ENCODE measurements at places on chromosomes 3 and 15. TPM values are rescaled to one million over a fixed set of nuclear protein-coding genes. Genes with fewer than 3 reads are reported as not detected.

DNA sequence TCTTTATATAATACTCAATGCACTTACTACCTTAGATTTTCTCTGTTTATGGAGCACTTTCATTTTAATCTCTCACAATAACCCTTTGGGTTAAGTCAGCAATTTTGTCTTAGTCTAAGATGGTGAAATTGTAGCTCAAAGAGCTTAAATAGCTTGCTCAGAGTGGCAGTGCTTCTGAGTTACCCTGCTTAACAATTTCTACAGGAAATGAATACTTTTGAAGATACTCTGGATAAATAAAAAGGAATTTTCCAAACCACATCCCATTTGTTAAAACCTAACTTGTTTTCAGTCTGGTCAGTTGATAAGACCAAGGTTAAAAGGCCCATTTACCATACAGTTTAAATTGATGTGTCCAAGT, 37.2 kb downstream of the HMG20A start:
- no peak for DNase-seq

GRCh38 chr3:38226273-38226672, 39.3 kb upstream of the SLC22A13 start:
- no peak for DNase-seq

- no peak for DNase-seq
Measured at GRCh38 chr3:24067483-24067882, 122.4 kb downstream of the NR1D2 start.

The CEP63 gene
- total RNA-seq: 42.4 TPM

The EFCC1 gene
- not detected for total RNA-seq

DNA sequence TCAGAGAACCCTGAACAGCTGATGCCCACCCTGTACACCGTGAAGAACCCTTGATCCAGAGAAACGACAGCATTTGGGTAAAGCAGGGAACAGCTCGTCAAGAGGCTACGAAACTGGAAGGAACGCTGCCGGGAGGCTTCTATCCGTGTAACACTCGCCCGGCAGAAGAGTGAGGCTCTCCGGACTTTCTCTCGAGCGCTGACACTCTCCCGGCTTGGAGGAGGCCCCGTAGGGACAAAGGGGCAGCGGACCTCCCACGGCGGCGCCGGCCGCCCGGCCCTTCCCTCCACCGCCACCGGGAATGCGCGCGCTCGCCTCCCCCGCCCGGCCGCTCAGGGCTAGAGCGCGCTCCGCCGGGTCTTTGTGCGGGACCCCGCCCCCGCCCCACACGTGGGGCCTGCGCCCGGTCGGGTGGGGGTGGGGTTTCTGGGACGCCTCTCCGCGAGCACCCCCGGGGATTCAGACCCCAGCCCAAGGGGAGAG, 1.7 kb downstream of the HYAL2 start:
- peak; percentile 97 for DNase-seq

The IL5RA gene
- total RNA-seq: not detected

DNA sequence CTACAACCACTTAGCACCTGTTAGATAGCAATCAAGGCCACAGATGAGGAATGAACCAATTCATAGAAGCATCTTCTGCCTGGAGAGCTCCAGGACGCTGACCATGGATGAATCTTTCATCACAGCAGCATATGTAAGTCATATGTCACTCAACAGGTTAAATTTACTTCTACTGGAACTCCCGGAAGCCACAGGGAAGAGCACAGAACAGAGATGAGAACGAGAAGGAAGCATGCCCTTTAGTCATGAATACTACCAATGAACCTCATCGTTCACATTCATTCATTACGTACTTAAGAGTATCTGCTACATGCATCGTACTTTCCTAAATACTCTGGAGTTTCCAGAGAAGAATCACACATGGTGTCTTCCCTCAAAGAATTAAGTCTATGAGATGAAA, 192.8 kb downstream of the STT3B start:
- no peak for DNase-seq

GRCh38 chr3:46266598-46266997, 24.3 kb downstream of the CCR3 start:
- no peak for DNase-seq

DNA sequence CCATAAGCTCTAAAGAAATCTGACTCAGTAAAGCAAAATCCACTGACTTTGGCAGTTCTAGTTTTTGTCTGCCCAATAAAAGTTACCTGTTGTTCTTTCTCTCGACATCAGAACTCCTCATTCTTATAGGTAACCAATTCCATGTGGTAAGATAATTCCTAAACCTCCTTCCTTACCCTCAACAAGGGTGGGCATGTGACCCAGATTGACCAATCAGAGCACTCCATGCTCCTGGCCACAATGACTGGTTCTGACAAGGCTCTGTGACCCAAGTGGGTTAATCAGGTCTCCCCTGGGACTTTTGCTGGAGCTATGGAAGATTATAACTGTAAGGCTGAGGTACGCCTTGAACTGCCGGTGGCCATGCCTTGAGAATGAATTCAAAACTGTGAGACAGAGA, 31.7 kb downstream of the LINS1 start:
- DNase-seq: no peak

DNA sequence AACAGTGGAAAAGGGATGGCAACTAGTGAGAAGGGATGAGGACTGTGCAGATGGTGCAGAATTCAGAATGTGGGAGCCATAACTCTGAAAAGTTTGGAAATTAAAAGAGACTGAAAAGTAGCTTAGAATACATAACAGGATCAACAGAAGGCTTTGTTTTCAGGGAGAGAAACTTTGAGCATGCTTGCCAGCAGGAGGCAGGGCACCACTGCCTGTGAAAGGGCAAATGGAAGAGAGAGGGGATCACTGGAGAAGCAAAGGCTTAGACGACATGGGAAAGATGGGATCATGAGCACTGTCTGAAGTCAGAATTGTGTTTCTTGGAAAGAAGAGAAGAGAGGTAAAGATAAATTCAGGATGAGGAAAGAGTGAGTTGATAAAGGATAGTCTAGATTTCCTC, 99.6 kb downstream of the ABI3BP start:
- peak; percentile 59 for DNase-seq

The ADPRH gene
- total RNA-seq: 8.3 TPM

GRCh38 chr15:39239562-39239961, 341.3 kb upstream of the THBS1 start:
- DNase-seq: no peak

The LRRC31 gene
- total RNA-seq: not detected

DNA sequence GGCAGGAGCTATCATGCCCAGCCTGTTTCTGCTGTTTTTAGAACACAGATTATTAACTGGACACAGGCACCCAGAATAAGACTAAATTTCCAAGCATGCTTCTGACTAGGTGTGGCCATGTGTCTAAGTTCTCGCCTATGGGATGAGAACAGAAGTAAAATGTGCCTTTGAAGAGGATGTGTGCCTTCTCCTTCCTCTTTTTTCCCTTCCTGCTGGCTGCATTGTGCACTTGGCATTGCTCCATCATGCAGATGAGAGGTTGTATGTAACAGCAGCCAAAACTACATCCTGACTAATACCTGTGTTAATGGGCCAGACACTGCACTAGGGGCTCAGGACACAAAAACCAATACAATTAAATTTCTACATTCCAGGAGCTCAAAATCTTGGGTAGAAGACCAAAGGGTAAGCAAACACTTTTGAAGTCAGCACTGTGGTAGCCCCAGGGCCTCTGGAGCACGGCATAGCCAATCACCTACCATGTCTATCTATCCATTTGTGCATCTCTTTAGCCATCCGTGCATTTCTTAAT, 40.9 kb upstream of the RNU6-1 start:
- no peak for DNase-seq

The CPNE4 gene
- not detected for total RNA-seq

The SHC4 gene
- 1.5 TPM for total RNA-seq

DNA sequence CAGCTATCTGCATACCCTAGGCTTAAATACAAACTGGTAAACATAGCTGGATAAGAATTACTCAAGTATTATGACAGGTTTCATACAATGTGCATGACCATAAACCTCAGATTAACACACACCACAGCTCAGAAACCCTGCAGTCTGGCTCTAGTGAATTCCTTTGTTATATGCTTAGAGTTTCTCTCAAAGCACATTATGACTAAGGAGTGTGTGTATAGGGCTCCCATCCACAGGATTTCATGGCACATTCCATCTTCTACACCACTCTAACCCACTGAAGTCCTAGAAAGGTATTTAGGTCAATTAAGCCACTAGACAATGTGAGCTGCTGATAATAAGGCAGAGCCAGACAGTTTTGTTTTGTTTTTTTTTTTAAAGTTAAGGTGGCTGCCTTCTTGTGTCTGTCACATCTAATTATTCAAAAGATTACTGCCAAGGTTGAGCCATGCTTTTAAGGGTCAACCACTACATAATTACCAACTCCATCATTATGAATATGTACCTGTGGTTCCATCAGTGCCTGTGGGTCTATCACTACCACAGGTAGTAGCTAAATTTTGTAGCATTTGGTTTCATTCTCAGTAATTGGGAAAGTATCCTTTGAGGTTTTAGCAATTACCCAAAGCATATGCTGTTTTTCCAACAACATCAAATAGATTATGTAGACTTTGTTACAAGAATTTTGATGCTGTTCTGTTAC, 107.0 kb downstream of the ALCAM start:
- no peak for DNase-seq

DNA sequence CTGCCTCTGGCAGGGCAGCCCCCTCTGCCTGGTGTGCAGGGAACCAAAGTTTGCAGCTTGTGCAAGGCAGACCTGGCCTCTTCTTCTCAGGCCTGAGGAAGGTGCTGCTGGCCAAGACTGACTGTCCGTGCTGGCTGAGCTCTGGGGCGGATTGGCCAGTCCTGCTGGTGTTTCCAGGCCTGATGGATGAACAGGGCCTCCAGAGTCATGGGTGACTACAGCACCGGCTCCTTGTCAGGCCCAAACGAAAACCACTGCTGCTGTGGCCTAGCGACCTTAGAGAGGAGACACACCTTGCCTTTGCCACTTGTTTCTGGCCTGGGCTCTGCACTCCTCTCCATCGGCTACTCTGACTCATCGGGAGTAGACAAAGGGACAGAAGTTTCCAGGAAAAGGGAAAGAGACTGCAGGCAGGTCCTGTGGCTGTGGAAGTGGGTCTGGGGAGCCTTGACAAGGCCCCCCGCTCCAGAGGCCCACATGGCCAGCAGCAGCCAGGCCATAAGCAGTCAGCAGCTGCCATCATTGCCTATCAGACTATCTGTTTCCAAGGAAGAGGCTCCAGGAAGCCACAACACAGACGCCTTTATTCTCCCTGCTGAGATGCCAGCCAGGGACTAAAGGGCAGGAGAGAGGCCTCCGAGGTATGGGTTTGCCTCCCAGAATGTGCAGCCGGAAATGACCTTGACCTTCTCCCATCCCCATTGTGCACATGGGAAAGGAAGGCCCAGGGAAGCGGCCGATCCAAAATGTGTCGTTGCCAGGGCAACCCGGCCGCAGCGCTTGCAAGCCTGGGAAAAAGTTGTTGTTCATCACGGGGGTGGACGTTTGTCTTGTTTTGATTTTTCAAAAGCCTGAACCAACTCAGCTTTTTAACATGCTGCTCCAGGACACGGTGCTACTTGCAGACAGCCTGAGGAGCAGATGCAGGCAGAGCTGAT, 160.5 kb downstream of the CHSY1 start:
- DNase-seq: peak; percentile 95

Measured in osteoblast (primary cell).